ENCODE measurements at places on chromosomes 13 and 19. TPM values are rescaled to one million over a fixed set of nuclear protein-coding genes. Genes with fewer than 3 reads are reported as not detected.

Gene KRTDAP
- not detected for total RNA-seq

GRCh38 chr13:76512721-76513145 lies 373.5 kb downstream of the KCTD12 start:
- no peak for DNase-seq

Gene ZSCAN18
- total RNA-seq = 94.4 TPM

DNA sequence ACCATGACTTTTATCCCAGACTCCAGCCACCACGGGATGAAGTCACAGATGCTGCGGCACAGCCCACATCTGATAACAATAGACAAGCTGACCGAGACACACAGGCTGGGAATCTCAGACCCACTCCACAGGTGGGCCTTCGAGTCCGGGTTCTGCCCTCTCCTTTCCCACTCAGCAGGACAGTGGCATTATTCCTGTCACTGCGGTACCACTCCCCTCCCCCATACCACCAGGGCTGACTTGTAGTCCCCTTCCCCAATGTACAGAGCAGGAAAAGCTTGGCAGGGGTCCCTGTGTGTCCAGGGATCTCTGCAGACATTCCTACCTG lies 179 bp upstream of the AMER2 start:
- DNase-seq = no peak

DNA sequence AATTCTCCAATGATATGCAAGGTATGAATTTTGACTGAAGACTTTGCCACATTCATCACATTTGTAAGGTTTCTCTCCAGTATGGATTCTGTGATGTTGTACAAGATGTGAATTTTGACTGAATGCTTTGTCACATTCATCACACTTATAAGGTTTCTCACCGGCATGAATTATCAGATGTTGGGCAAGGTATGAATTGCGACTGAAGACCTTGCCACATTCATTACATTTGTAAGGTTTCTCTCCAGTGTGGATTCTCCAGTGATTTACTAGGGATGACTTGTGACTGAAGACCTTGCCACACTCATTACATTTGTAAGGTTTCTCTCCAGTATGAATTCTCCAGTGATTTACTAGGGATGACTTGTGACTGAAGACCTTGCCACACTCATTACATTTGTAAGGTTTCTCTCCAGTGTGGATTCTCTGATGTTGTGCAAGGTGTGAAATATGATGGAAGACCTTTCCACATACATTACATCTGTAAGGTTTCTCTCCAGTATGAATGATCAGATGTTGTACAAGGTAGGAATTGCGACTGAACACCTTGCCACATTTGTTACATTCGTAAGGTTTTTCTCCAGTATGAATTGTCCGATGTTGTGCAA lies 24.8 kb downstream of the ZNF83 start:
- DNase-seq = no peak

Gene KIR2DL4
- not detected for total RNA-seq

Gene PEAK3
- total RNA-seq = not detected

- no peak for DNase-seq
Measured at GRCh38 chr13:36454987-36455386, 22.7 kb downstream of the CCNA1 start.

GRCh38 chr19:15468675-15469512 lies 4.5 kb upstream of the RASAL3 start:
- no peak for DNase-seq

DNA sequence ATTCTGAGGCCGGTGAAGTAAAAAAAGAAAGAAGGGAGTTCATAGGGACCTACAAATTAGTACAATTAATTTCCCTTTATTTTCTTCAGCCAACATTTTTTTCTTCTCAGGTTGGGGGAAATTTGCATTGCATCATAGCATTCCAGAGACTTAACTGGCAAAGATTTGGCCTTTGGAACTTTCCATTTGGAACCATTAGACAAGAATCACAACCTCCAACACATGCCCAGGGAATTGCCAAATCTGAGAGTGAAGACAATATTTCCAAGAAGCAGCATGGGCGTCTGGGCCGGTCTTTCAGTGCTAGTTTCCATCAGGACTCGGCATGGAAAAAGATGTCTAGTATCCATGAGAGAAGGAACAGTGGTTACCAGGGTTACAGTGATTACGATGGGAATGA lies 6.4 kb upstream of the ERCC5 start:
- no peak for DNase-seq

DNA sequence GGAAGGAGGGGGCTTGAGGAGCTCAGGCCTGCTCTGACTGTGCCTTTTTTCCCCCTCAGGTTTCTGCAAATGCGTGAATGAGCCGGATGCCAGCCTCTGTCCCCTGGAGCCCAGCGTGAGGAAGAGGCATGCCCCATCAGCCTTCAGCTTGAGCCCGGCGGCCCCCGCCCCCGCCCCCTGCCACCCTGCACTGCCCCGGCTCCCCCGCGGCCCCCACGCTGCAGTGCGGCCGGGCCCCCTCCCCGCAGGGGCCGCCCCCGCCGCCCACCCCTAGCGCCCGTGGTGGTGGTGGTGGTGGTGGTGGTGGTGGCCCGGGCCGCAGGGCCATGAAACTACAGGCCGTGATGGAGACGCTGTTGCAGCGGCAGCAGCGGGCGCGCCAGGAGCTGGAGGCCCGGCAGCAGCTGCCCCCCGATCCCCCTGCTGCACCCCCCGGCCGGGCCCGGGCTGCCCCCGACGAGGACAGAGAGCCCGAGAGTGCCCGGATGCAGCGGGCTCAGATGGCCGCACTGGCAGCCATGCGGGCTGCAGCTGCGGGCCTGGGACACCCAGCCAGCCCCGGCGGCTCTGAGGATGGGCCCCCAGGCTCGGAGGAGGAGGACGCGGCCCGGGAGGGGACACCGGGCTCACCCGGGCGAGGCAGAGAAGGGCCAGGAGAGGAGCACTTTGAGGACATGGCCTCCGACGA lies 3.5 kb downstream of the ARID3A start:
- no peak for DNase-seq

Gene FAM124A
- total RNA-seq = 6.1 TPM

DNA sequence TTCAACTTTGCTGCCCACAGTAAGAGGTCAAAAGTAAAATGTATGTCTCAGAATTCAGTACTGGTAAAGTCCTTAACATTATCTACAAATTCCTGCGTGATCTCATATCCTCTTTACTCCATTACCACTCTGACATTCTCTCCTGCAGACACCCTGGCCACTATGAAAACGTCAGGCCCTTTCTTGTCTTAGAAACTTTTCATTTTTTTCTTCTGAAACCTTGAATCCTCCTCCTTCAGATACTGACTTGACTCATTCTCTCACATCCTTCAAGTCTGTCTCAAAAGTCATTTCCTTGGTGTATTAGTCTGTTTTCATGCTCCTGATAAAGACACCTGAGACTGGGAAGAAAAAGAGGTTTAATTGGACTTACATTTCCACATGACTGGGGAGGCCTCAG lies 262.3 kb downstream of the POU4F1 start:
- DNase-seq = no peak

DNA sequence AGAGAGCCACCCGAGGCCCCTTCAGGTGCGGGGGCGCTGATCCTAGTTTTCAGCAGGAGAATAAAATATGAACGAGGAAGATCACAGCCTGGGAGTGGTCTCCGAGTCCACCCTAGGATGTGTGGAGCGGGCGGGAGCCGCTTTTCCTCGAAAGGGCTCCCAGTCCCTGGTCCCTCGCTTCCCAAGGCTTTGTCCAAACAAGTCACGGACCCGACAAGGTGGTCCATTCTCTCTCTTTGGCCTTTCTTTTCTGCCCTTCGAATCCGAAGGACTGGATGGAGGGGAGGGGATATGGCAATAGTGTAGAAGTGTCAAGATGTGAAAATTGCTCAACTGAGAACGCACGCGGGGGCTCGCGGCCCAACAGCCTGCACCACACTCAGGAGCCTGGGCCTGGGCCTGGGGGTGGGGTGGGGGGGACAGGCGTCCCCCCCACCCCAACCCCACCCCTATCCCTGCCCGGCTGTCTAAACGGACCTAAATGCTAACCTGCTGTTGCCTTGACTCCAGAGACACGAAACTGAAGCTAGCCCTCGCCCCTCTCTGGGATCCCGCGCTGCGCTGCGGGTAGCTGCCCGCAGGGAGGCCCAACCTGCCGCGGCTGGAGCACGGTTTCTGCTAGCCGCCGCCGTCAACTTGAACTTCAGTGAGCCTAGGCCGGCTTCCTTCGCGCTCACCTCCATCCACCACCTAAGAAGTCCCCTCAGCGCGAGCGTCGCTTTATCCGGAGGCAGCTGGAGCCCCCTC lies 7.1 kb downstream of the ZIC2 start:
- DNase-seq = no peak

Gene CNFN
- total RNA-seq = 2.6 TPM

Gene CPT1C
- 2.8 TPM for total RNA-seq

DNA sequence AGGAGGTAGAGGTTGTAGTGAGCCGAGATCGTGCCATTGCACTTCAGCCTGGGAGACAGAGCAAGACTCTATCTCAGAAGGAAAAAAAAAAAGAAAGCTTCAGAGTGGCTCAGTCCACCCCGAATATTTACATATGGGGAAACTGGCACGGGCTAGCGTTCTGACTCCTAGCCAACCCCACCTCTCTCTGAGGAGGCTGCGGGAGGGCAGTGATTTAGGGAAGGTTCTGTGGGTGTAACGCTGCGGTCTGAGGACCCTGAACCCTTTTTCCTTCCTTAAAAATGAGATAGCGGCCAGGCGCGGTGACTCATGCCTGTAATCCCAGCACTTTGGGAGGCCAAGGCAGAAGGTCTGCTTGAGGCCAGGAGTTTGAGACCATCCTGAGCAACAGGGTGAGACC lies 5.0 kb downstream of the LRRC25 start:
- no peak for DNase-seq

DNA sequence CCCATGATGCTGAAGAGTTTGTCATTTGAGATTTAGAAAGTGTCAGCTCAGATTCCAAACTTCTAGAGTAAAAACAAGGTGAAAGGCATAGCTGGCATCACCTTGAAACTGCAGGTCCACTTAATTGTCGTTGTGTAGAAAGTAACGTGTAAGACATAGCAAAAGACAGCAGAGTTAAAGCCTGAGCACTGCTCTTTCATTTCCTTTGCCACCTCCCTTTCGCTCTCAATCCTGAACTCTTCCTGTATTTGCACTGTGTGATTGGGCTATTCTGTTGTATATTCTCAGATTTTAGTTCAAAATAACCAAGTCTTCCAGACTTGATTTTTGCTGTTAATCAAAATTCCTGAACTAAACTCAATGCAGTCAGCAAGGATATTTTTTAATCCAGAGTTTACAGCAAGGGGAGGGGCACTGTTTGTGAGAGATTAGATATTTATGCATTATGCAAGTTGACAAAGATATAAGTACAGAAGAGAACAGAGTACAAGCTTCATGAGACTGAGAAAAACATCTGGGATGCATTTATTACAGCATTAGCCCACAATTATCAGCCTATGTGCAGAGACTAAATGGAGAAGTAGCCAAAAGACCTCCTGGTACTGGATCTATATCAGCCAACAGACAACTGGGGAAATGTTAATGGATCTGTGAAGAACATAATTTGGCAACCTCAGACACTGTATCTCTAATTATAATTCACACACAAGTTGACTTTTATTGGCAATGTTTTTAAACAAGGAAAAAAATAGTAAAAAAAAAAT lies 328.6 kb downstream of the SUCLA2 start:
- DNase-seq = no peak

Gene ZNF599
- 5.6 TPM for total RNA-seq

GRCh38 chr13:75391432-75392100 lies 90.4 kb downstream of the TBC1D4 start:
- no peak for DNase-seq

Gene PROSER3
- total RNA-seq = 6.2 TPM

Gene EID2B
- total RNA-seq = 5.6 TPM

GRCh38 chr19:55383279-55384130 lies 587 bp downstream of the TMEM238 start:
- peak; percentile 37 for DNase-seq

DNA sequence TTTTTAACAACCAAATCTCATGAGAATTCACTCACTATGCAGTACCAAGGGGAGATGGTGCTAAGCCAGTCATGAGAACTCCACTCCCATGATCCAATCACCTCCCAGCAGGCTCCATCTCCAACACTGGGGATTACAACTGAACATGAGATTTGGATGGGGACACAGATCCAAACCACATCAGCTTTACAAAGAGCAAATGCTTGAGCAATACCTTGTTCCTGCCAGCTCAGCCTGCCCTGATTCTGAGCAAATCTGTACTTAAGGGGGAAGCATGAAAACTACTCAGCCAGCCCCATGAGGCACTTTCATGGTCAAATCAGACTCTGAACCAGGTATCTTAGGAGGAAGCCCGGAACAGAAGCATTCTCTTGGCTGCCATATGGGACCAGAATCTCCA lies 259.9 kb downstream of the TBC1D4 start:
- no peak for DNase-seq

DNA sequence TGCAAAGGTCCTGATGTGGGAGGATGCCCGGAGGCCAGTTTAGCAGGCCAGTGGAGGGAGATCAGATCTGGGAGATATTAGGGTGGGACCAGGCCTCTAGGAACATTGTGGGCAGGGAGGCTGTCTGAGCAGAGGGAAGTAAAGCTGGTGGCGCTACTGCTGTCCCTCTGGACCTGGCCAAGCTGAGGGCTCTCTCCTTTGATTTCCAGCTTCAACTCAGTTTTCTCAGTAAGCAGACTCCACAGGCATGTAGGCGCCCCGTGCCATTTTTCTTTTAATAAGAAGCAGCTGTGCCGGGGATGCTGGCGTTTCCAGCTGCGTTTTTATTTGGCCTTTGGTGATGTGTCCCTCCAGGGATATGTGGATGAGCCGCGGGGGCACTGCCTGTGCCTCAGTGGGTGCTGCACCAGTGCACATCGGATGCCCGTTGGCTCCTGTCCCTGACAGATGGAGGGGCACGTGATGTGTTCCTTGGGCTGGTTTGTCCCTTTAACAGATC lies 6.7 kb downstream of the DNM2 start:
- DNase-seq = no peak

DNA sequence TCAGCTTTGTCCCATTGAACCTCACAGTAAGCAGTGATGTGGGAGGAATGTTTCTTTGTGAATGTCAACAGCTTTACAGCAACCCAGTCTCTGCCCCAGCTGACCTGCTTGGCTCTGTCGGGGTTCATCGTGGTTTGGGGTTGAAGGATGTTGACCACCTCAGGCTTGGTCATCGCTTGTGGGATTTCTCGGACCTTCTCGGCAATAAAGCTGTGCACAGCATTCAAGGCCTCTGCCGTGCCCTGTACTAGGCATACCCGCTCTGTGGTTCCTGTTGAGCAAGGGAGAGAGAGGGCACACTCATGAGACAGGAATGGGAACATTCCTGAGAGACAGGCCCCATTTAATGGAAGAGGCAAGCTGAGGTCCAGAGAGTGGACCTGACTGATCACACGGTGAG lies 20.0 kb downstream of the NOVA2 start:
- DNase-seq = no peak

- DNase-seq = peak; percentile 34
Measured at GRCh38 chr13:113561417-113562084, 23.0 kb upstream of the TFDP1 start.

Gene MEX3D
- 12.5 TPM for total RNA-seq

All from breast epithelium (tissue), 4 donors.